ENCODE measurements at places on chromosomes 2 and 18.

DNA sequence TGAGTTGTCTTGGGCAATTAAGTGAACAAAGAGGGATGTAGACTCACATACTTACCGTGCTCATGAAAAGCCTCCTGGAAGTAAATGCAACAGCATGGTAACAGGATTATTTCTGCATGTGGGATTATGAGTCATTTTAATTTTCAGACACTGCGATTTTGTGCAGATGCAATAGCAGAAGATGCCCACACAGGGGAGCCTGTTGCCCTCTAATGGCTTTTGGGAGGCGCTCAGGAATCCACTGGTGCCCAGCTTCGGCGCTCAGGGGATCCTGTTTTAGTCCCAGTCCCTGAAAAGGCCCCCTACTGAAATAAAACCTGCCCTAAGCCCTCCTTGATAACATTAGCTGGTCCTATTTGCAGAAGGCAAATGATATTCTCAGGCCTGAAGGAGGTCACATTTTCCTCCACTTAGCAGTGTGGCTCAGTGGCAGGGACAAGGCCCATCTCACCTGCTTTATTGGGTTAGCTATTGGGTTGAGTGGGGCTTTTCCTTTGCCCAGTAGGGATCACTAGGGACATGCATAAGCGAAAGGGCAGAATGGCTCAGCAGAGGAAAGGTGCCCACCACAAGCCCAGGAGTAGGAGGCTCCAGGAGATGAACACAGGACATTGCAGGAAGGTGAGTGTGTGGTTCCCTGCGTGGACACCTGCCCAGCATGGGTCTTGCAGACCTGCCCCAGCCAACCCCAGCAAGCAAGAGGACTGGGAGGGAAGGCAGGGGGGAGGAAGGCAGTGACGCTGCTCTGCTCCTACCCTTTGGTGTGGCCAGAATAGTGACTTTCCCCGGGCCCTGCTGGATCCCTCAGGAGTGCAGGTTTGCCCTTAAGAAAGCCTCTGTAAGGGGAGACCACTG, 26.5 kb upstream of the KCNS3 start:
- DNase-seq = peak; percentile 29

DNA sequence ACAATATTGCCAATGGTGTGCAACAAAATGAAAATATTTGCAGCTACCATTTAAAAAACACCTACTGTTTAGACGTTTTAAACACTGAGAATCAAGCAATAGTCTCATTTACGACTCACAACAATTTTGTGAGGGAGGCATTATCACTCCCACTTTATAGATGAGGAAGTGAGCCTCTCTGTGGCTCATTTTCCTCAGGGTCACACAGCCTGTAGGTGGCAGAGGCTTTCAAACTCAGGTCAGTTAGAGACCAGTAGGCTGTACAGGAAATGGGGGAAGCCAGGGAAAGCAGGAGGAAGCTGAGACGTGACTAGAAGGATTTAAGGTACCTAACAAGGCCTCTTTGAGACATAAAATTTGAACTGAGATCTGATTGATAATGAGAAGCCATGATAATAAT, 95.0 kb upstream of the ZNF521 start:
- DNase-seq = no peak

DNA sequence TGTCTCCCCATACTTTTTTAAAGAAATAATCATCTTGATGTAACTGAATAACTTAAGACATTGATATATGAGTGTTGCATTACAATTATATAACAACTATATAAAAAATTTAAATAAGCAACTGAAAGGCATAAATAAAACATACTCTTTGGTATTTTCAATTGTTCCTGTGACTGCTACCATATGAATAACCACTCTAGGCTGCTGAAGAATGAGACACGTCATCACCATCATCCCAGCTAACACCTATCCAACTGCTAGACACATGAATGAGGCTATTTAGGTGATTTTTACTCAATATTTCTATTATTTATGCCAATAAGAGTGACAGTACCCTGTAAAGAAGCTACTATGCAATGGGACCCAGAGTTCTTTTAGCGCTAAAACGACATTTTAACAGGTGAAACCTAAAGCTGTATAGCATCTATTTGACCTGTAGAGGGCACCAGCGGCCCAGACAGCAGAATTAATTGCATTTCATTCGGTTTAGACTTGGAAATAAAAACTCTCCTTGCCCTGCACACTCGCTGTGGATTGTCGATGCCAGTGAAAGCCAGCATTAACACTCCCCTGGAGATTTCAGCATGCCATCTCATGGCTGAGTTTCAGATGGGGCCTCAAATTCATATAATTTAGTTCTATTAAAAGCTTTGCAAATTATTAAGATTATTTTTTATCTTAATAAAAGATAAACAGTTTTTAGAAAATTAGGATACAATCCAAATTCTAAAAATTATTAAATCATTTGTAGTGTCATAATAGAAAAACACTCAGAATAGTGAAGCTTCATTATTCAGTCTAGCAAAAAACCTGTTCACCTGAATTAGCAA, 89.4 kb upstream of the MAP2 start:
- no peak for DNase-seq

DNA sequence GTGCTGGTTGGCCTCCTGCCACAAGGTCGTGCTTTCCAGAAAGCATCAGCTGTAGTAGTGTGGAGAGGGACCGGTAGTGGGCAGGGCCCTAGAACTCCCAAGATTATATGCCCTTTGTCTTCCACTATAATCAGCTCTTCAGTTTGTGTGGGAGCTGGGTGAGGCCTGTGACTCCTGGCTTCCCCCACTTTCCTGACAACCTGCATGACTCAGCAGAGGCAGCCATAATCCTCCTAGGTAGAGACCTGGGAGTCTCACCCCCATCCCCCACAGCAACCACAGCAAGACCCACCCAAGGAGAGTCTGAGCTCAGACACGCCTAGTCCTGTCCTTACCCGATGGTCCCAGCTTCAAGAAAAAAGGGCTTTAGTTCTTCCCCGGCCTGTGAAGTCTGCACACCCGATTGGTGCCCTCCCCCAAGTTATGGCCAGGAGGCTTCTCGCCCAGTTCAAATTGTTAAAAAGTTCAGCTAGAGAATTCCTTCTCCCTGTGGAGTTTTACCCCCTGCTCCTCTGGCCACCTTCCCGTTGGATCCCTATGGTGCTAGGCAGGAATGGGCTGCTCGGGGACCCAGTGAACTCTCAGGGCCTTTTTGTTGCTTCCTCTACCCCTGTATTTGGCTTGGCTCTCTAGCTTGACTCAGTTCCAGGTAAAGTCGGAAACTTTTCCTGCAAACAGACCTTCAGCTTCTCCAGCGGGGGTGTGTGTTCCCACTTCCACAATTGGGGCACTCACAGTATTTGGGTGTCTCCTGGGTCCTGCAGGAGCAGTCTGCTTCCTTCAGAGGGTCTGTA, 57.8 kb upstream of the FAM237A start:
- no peak for DNase-seq

- DNase-seq = no peak
Measured at GRCh38 chr2:176484838-176485237, 215.6 kb downstream of the MTX2 start.

DNA sequence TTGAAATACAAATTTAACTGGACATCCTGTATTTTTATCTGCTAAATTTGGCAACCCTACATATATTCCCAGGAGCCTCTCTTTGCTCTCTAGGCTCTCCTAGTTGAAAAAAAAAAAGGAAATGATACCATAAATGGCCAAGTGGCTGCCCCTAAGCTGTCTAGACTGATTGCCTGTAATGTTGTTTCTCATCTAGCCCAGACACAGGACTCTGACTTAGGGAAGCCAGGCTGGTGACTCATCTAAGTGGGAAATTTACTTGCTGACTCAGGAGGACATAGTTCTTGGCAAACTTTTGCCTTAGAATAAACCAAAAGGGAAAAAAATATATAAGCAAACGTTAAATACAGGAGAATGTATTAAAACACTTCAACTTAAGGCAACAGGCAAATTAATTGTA, 14.6 kb upstream of the ITGAV start:
- DNase-seq = peak; percentile 93

DNA sequence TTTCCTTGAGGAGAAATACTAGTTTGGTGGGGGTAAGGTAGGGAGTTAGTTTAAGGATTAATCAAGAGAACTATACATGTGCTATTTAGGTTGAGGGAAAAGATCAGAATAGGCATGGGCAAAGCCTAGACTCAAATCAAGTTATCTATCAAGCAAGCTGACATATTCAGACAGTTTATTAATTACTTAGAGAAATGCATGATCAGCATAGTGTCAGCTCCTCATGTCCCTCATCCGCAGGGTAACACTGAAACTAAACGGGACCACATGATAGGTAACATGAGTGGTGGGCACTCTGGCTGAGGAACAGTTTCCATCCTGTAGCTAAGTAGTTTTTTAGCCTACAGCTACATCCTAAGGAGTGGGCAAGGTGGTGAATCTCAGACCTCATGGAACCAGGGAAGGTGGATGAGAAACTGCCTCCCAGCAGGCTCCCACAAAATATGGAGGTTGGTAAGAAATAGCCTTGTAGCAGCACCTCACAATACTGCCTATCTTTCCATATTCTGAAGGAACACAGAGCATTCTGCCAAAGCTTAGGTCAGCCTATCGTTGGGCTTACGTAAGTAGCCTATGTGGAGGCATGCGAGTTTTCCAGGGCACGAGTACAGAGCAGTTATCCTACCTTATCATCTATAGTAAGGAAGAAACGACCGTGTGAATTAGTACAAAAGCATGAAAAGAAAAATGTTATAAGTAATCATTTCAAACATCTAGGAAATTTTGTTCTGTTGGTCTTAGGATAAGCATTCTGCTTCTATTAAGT, 18.4 kb downstream of the ZC3H6 start:
- DNase-seq = no peak

GRCh38 chr2:196170606-196171247, 651 bp downstream of the STK17B start:
- DNase-seq = peak; percentile 54

- no peak for DNase-seq
Measured at GRCh38 chr2:88885275-88885674, 193.8 kb downstream of the RPIA start.

DNA sequence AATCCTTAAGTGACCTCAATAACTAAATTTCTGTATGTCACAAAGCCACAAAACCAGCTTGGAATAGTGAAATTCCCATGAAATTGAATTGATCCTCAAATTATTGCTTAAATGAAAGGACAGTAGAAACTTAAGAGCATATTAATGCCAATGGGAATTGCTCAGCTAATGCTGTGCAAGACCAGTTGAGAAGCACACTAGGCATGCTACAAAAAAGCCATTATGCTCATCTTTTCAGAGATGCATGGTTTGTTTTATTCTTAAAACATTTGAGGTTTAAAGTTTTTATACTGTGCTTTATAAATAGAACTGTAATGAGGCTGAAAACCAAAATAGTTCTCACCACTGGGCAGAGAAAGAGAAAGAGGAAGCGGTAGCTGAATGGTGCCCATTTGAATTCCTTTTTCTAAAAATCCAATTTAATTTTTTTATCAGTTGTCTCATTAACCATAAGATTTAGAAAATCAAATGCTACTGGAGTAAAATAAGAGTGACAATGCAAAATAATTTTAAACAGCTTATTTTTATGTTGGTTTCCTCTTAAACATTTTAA, 98.6 kb downstream of the LNPK start:
- DNase-seq = no peak

Data from bone marrow (tissue), 2 donors.